ENCODE measurements at places on chromosomes 12 and 14. TPM values are rescaled to one million over a fixed set of nuclear protein-coding genes. Genes with fewer than 3 reads are reported as not detected.

- H3K36me3 ChIP-seq: no peaks in the 10 kb centered on the region
- H3K27ac ChIP-seq: no peak overlapping the region
- H3K4me1 ChIP-seq: peaks cover 8% of the 10 kb centered on the region
- H3K4me3 ChIP-seq: no peak overlapping the region
- no peaks in the 10 kb centered on the region for H3K27me3 ChIP-seq
- no peak for DNase-seq
Observed at GRCh38 chr12:124281309-124281708, 13.6 kb upstream of the RFLNA start.

DNA sequence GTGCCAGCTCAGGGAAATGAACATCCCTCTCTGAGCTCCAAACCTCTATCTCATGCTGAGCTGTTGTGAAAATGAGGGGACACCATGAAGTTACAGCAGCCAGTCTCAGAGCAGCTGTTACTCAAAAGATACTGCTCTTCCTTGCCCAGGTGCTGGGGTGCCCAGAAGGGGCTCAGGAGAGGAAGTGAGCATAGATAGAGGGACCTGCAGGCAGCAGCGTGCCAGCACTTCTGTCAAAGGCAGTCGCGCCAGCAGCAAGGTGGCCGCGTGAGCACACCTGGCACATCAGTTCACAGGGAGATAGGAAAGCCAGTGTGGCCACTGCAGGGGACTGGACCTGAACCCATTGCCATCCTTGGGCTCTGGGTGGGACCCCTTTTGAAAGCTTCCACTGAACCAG lies 27.8 kb downstream of the C14orf132 start:
- no peaks in the 10 kb centered on the region for H3K27me3 ChIP-seq
- no peak for DNase-seq
- H3K4me1 ChIP-seq: no peaks in the 10 kb centered on the region
- H3K36me3 ChIP-seq: no peaks in the 10 kb centered on the region
- H3K27ac ChIP-seq: no peak overlapping the region

GRCh38 chr12:49288922-49289555 lies 5.9 kb upstream of the PRPH start:
- peaks cover 14% of the 10 kb centered on the region for H3K4me1 ChIP-seq
- H3K27ac ChIP-seq: no peak overlapping the region
- H3K36me3 ChIP-seq: no peaks in the 10 kb centered on the region
- H3K4me3 ChIP-seq: no peak overlapping the region

DNA sequence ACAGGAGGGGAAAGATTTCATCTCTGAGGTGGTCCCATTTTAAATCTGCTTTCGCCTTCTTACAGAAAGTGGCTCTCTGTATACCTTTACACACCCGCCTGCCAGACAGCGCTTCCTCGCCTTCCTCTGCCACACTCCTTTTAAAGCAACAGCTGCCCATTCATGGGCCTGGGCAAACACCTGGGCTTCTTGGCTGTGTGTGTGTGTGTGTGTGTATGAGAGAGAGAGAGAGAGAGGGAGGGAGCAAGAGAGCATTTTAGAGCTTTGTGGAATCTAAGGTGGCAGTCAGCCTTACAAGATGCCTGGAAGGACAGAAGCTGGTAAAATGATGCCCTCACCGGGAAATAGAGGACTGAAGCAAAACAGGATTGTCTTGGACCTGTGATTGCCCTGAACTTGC lies 20.0 kb downstream of the PTHLH start:
- H3K4me1 ChIP-seq: peaks cover 25% of the 10 kb centered on the region
- H3K36me3 ChIP-seq: no peaks in the 10 kb centered on the region
- peak overlapping the region; percentile 19 for H3K4me3 ChIP-seq
- H3K27ac ChIP-seq: no peak overlapping the region
- DNase-seq: peak; percentile 36

KRT4 gene
- not detected for total RNA-seq

- no peak overlapping the region for H3K4me3 ChIP-seq
- H3K4me1 ChIP-seq: no peaks in the 10 kb centered on the region
- no peaks in the 10 kb centered on the region for H3K36me3 ChIP-seq
- H3K27ac ChIP-seq: no peak overlapping the region
- no peak for DNase-seq
- no peaks in the 10 kb centered on the region for H3K27me3 ChIP-seq
Observed at GRCh38 chr12:114215746-114216145, 190.2 kb downstream of the TBX5 start.

SLCO1B1 gene
- not detected for total RNA-seq

Measured in neural progenitor cell (in vitro differentiated cells).